GM23248 (cell line): ENCODE measurements at places on chromosomes 3 and 15. TPM values are rescaled to one million over a fixed set of nuclear protein-coding genes. Genes with fewer than 3 reads are reported as not detected.

DNA sequence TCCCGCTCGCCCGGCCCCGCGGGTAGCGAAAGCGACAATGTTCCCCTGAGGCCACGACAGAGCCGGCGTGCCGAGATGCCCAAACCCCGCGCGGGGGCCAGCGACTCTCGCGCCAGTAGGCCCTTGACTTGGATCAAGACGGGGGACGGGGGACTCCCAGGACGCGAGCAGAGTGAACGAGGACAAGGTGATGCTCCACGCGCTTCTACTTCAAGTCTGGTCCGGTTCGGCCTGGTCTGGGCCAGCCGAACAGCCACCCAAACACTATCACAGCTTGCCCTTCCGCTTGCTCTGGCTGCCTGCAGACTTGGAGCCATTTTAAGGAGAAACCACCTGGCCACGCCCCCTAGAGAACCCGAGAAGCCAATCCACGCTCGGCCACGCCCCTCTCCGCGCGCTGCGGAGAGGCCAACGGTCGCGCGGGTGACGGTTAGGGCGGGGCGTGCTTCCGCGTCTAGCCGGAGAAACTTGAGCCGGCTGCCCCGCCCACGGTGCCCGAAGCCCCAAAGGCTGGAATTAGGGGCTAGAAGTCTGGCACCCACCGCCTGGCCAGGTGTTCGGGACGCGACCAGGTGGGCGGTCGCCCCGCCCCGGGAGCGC lies 608 bp upstream of the NDUFAF3 start:
- no peaks in the 10 kb centered on the region for H3K27me3 ChIP-seq
- H3K4me3 ChIP-seq = peak overlapping the region; percentile 84
- peak; percentile 100 for DNase-seq
- peak overlapping the region; percentile 99 for H3K27ac ChIP-seq

Gene ZNF662
- polyA plus RNA-seq = 1.6 and 2.3 TPM in 2 replicates

DNA sequence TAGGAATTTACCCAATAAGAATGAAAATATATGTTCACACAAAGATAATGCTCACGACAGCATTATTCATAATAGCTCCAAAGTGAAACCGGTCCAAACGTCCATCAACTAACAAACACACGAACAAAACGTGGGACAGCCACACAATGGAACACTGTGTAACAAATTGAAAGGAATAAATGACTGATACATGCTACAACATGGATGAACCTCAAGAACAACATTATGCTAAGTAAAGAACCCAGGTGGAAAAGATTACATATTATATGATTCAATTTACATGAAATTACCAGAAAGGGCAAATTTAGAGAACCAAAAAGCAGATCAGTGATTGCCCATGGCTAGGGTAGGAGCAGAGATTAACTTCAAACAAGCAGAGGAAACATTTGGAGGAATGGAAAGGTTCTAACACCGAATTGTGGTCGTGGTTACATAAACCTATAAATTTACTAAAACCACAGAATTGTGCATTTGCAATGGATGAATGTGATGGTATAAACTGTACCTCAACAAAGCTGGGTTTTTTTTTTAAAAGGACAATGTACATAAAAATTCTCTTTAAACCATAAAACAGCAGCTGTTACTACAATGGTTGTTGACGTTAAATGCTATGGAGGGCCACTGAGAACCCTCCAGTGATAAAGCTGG lies 76.3 kb downstream of the XXYLT1 start:
- DNase-seq = no peak
- no peak overlapping the region for H3K4me3 ChIP-seq

Gene CCDC13
- polyA plus RNA-seq = 0.41 and 1.1 TPM in 2 replicates

DNA sequence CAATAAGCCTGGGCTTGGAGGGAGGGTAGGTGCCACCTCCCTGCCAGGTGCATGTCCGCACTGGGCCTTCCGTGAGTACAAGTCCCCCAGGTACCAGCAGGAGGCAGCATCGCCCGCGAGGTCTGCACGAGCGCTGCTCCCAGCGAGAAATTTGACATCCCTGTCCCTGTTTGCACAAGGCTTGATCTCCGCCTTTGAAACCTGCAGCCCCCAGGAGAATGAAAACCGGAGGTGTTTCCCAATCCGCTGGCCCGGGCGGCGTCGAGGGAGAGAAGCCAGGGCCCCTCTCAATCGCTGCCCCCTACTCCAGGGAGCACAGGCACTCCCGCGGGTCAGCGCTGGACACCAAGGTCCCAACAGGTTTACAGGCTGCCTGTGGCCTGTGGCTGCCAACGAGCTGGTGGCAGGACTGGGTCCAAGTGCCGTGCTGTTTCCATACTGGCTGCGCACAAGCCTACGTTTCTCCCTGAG lies 961 bp downstream of the HAPLN3 start:
- no peak overlapping the region for H3K27ac ChIP-seq
- H3K4me3 ChIP-seq = no peak overlapping the region; the same call in 1 of the 2 replicates
- H3K4me1 ChIP-seq = no peaks in the 10 kb centered on the region

DNA sequence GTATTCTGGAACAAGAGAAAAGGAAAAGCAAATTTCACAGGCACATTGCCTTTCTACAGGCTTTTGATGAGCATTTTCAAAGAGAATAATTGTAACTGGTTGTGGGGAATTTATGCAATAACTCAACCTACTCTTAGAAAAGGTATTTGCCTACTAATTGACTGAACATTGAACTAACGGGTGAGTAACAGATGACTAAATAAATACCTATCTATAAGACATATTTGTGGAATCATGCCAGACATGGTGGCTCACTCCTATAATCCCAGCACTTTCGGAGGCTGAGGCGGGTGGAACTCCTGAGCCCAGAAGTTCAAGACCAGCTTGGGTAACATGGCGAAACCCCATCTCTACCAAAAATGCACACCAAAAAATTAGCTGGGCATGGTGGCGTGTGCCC lies 367.7 kb downstream of the CGGBP1 start:
- H3K36me3 ChIP-seq = no peaks in the 10 kb centered on the region
- no peaks in the 10 kb centered on the region for H3K27me3 ChIP-seq
- H3K4me3 ChIP-seq = no peak overlapping the region
- H3K4me1 ChIP-seq = no peaks in the 10 kb centered on the region
- peak; percentile 25 for DNase-seq

Gene FEZF2
- not detected in 2 replicates for polyA plus RNA-seq

GRCh38 chr15:92709110-92709790 lies 53.7 kb upstream of the FAM174B start:
- H3K27ac ChIP-seq = no peak overlapping the region
- H3K36me3 ChIP-seq = no peaks in the 10 kb centered on the region
- H3K27me3 ChIP-seq = no peaks in the 10 kb centered on the region
- H3K4me1 ChIP-seq = no peaks in the 10 kb centered on the region

GRCh38 chr15:99165956-99166689 lies 61.2 kb downstream of the SYNM start:
- H3K36me3 ChIP-seq = peaks cover 4% of the 10 kb centered on the region; the same call in 1 of the 2 replicates
- no peak for DNase-seq
- H3K4me3 ChIP-seq = no peak overlapping the region
- peaks cover 16% of the 10 kb centered on the region for H3K4me1 ChIP-seq
- H3K27me3 ChIP-seq = no peaks in the 10 kb centered on the region

Gene ISG20
- polyA plus RNA-seq = 0.93 and 1.4 TPM in 2 replicates

DNA sequence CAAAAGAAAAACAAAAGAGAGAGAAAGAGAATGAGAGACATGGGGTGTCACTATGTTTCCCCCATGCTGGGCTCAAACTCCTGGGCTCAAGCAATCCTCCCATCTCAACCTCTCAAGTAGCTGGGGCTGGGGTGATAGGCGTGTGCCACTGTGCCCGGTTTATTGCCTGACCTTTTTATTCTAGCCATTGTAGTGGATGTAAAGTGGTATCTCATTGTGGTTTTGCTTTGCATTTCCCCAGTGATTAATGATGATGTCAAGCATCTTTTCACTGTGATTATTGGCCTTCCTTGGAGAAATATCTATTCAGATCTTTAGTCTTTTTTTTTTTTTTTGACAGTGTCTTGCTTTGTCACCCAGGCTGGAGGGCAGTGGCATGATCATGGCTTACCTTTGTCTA lies 37.7 kb upstream of the GK5 start:
- H3K27me3 ChIP-seq = no peaks in the 10 kb centered on the region
- no peak overlapping the region for H3K27ac ChIP-seq

- no peak overlapping the region for H3K4me3 ChIP-seq
- no peaks in the 10 kb centered on the region for H3K36me3 ChIP-seq
- H3K4me1 ChIP-seq = peaks cover 2% of the 10 kb centered on the region
- no peaks in the 10 kb centered on the region for H3K27me3 ChIP-seq
- no peak for DNase-seq
- no peak overlapping the region for H3K27ac ChIP-seq
Measured at GRCh38 chr3:151351219-151351618, 21.9 kb upstream of the P2RY13 start.

DNA sequence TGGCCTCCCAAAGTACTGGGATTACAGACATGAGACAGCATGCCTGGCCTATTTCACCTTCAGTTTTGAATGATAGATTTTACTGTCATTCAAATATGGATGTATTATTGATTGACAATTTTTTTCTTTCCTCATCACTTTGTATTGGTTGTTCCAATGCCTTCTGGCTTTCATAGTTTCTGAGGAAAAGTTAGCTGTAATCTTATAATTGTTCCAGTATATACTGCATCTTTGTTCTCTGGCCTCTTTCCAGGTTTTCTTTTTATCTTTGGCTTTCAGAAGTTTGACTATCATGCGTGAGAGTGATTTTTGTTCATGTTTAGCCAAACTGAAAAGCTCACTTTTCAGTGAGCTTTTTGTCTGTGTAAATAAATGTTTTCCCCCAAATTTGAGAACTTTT lies 157.1 kb downstream of the RSRC1 start:
- no peaks in the 10 kb centered on the region for H3K27me3 ChIP-seq
- H3K4me1 ChIP-seq = no peaks in the 10 kb centered on the region
- no peak overlapping the region for H3K27ac ChIP-seq
- peak; percentile 18 for DNase-seq

- no peaks in the 10 kb centered on the region for H3K36me3 ChIP-seq
- H3K4me3 ChIP-seq = no peak overlapping the region
- H3K27ac ChIP-seq = no peak overlapping the region
- H3K27me3 ChIP-seq = no peaks in the 10 kb centered on the region
Measured at GRCh38 chr3:67715971-67716370, 61.6 kb upstream of the SUCLG2 start.

DNA sequence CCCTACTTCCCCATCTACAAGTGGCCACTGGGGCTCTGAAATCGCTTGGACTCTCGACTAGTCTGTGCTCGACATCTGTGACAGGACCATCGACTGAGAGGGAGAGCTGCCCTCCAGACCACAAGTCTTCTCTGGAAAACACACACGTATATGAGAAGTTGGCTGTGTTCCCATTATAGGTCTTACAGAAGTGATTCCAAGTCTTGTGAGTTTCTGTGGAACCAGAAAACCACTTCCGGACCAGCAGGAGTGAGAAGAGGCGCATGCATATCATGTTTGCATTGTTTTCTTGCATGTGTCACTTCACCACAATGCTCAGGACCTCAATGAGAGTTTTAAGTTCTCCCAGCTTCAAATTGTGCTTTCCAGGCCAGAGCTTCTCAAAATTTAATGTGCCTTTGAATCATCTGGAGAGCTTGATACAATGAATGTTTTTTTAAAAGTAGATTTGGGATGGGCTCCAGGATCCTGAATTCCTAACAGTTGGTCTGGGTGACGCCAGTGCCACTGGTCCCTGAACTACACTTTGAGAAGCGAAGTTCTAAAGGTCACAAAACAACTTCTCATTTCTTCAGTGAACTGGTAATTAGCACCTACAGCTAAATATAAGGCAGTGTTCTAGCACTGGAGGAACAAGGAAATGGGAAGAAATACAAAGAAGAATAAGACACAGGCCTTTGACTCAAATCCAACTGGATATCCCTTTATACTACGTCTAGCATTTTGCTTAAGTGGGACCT lies 15.7 kb downstream of the LIPC start:
- no peak overlapping the region for H3K4me3 ChIP-seq
- peak overlapping the region; percentile 37 for H3K27ac ChIP-seq
- H3K4me1 ChIP-seq = peaks cover 37% of the 10 kb centered on the region

Gene FOXL2NB
- polyA plus RNA-seq = 1.2 and 1.5 TPM in 2 replicates

Gene CORO2B
- 2.7 and 3.7 TPM in 2 replicates for polyA plus RNA-seq
